Inflammatory macrophage (primary cell): ENCODE measurements at places on chromosomes 2 and 18.
A peak's percentile ranks its signal among the peaks of the same experiment; 100 is the strongest.

- no peak for DNase-seq
Observed at GRCh38 chr18:48897531-48897930, 53.2 kb downstream of the SMAD7 start.

GRCh38 chr2:2320486-2321199 is 10.4 kb downstream of the MYT1L start:
- DNase-seq, result no peak

GRCh38 chr18:43656547-43656946 is 379.3 kb upstream of the SYT4 start:
- DNase-seq, result no peak

GRCh38 chr2:208595386-208596275 is 189.0 kb downstream of the PTH2R start:
- no peak for DNase-seq

- DNase-seq, result peak; percentile 67
Observed at GRCh38 chr2:64819361-64819760, 165.6 kb upstream of the SERTAD2 start.

GRCh38 chr2:211487733-211488132 is 931.3 kb downstream of the CPS1 start:
- DNase-seq, result no peak

- peak; percentile 87 for DNase-seq
Observed at GRCh38 chr2:224944707-224945547, 97.3 kb downstream of the DOCK10 start.

DNA sequence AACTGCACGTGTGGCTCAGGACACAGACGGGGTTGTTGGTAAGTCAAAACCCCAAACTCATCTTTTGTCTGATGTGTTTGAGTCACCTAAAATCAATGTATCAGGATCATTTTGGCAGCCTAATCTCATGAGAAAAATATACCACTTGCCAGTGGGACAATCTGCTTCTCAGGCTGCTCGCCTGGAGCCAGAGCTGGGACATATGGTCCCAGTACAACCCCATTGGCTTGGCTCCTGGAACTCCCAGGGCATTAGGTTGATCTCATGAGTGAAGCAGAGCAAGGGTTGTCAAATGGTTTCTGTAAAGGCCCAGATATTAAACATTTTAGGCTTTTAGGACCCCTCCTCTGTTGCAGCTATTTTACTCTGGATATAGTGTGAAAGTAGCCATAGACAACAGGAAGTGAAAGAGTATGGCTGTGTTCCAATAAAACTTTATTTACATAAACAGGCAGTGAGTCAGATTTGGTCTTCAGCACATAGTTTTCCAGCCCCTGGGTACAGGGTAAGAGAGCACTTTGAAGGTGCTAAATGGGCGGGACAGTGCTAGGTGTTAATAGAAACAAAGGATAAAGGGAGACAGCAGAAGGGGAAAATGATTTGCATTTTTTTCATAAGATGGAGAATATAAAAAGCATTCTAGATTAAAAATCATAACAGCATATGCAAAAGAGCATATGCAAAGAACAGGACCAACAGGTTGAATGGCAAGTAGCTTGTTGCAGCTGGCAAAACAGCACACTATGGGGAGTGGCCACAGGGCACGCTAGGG is 290.8 kb downstream of the KCNS3 start:
- DNase-seq, result no peak

DNA sequence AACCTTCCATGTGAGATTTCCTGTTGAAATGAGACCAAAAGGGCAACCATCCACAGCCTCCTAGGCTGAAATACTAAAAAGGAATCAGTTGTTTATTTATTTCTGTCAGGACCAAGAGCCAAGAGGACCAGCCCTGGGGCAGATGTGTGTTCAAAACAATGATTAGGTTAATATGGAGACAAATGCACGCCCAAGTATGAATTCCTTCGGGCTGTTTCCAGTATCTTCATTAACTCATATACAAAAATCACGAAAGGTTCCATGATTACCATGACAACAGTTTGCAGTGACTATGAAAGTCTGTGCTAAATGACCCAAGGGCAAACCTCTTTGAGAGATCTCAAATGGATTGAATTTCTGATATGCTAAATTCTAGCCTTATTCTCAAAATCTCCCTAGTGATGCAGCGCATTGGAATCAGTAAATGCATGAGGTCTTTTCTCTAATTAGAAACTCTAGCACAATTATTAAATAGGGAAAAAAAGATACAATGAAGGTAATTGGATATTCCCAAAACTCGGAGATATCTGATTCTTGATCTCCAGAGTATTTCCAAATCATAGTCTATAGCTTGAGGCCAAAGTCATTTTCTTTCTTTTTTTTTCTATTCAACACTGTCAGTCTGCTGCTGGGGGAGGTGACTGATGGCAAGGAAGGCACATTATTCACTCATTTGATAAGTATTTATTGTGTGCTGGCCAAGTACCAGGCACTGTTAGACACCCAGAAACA is 35.6 kb downstream of the VIT start:
- DNase-seq, result no peak

DNA sequence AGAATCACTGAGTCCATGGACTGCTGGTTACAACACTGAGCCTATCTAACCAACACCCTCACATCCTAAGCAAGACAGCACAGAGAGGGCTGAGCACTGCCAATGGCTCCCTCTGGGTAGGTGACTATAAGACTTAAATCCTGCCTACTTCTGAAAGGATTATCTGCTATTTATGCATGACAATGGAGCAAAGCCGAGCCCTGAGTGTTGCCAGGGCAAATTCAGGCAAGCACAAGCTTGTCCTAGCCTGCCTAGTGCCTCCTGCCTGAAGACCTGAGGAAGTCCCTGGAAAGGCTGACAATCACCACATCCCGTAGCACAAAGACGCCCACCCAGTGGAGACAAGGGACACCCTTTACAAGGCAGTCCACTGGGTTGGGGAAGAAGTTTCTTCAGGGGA is 129.7 kb downstream of the OSR1 start:
- no peak for DNase-seq

- no peak for DNase-seq
Observed at GRCh38 chr2:133139847-133140533, 428.3 kb downstream of the NCKAP5 start.

- DNase-seq, result no peak
Observed at GRCh38 chr2:134257965-134258683, 4.3 kb downstream of the MGAT5 start.

DNA sequence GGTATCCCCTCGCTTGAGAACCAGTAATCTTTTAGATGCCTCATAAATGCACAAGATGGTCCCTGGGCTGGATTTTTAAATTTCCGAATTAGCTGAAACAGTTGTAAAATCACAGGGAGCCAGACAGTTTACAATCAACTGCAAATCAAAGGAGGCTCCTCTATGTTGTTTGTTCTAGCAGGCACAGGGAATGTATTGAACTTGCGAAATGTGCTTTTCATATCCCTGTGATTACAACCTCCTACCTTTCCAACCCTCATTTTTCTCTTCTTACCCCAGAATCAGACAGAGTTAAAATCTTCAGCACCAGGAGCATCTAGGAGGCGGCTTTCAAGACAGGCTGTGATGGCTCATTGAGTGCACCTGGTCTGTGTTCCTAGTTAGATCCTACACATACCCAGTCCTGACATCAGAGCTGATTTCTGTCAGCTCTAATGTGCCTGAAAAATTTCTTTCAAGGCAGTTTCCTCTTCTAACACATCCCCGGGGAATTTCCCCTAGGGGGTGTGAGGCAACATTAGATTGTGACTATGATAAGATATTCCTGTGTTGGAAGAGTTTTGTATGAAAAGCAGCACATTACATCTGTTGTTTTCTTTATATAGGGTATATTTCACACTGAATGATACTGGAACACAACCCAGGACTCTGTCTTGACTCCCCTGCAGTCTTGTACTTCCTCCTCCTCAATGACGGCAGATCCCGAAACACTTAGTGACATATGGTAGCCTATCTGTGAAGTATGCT is 17.9 kb upstream of the CAVIN2 start:
- peak; percentile 57 for DNase-seq

DNA sequence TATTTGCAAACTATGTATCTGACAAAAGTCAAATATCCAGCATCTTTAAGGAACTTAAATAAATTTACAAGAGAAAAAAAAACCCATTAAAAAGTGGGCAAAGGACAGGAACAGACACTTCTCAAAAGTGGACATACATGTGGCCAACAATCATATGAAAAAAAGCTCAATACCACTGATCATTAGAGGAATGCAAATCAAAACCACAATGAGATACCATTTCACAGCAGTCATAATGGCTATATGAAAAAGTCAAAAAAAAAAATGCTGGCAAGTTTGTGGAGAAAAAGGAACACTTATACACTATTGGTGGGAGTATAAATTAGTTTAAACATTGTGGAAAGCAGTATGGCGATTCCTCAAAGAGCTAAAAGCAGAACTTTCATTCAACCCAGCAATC is 130.3 kb upstream of the LHCGR start:
- no peak for DNase-seq

- no peak for DNase-seq
Observed at GRCh38 chr2:158143703-158144360, 42.2 kb downstream of the UPP2 start.

- DNase-seq, result no peak
Observed at GRCh38 chr2:236909193-236909504, 176.5 kb upstream of the COPS8 start.

GRCh38 chr18:7750095-7750663 is 183.1 kb downstream of the PTPRM start:
- no peak for DNase-seq

GRCh38 chr2:127561371-127561770 is 25.9 kb downstream of the MYO7B start:
- no peak for DNase-seq

GRCh38 chr2:103959174-103960128 is 894.5 kb upstream of the POU3F3 start:
- no peak for DNase-seq

GRCh38 chr2:74019516-74019915 is 34.8 kb downstream of the TET3 start:
- DNase-seq, result no peak

DNA sequence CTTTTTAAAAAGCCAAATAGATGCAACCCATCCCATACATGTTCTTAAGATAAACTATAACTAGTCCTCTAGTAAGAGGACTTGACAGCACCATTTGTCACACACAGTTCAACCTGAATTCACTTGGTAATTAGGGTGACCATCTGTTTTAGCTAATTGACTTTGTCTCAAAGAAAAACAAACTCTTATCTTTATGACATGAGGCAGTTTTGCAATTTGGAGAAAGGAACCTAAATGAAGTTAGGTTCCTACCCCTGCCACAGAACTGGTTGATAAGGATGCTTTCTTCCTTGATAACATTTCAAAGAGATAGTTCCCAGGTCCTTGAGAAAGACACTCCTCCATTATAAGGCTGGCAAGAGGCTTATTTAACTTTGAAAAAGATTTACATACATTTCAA is 57.4 kb upstream of the LRRTM1 start:
- no peak for DNase-seq

DNA sequence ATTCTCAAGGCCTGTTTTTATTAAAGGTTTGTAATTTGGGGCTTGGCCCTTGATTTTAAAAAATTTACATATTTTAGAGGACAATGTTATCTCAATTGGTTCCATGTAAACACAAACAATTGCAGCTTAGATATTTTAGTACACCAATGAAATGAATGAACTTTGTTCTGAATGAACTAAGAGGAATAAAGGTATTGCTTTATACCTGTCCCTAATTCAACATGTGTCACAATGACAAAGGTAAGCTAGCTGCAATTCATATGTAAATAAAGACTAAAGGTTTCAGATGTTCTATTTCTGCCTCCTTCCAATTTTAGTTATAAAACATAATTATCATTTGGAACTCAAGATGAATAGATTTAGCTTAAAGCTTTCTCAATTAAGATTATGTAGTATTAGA is 11.4 kb downstream of the HOXD1 start:
- no peak for DNase-seq

DNA sequence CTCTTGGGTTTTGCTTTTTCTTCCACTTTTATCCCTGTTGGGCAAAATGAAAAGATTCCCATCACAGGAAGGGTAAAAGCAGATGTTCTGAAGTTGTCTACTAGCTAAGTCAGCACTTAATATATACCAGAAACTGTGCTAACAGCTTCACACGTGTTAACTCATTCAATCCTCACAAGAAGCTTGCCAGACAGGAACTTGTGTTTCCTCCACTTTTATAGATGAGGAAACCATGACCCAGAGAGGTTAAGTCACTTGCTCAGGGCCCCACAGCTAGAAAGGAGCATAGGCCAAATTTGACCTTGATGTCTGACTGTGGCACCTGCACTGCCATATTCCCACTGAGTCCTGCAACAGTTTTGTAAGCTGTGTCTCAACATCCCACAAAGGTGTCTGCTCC is 76.8 kb upstream of the EPC2 start:
- no peak for DNase-seq

DNA sequence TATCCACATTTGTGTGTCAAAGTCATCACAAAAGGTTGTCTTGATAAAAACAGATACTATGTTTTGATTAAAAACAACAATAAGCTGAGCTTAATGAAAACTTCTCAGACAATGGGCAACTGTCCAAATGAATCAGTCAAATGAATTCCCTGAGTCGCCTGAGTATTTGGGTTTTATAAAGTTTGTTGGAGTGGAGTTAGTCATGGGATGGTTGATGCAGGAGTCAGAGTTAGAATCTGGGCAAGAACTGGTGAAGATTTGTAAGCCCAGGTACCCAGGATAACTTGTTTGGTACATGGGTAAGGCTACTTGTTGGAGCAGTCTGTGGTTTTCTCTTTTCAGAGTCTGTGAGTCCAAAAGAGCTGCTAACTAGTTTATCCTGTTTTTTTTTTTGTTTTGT is 34.4 kb upstream of the RAPGEF4 start:
- DNase-seq, result no peak

GRCh38 chr2:61620244-61621159 is 82.3 kb upstream of the XPO1 start:
- DNase-seq, result peak; percentile 8

- no peak for DNase-seq
Observed at GRCh38 chr2:234157817-234158588, 107.5 kb downstream of the SPP2 start.

DNA sequence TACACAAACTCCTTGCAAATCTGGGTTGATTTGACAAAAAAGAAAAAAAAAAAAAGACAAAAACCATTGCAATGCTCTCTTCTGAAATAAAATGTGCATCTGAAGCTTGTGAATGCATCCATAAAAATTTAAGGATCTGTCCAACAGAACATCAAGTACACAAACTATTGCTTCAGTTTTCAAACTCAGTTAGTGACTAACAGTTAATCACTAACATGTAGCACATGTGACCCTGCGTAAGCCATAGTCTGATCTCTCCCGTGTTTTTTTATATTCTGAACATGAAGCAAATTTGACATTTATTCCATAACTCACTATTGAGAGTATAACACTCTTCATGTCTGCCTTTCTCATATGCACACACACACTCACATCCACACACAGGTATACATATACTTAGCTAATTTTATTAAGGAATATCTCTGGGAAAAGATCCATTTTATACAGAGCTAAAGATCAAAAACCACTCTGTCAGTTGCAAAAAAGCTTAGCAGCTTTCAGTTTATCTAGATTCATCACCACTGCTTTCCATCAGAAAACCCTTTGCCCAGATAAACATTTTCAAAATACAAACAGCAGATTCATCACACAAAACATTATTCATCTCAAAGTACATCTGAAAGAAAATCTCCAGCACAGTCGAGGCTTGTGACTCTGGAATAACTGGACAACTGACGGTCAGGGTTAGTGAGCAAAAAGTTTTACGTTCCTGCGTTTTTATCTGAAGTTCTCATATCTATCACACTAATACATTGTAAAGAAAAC is 1000.4 kb upstream of the ACVR2A start:
- DNase-seq, result no peak
